ENCODE measurements at places on chromosomes 3 and 15.

- no peak for DNase-seq
Observed at GRCh38 chr3:127953091-127954035, 38.3 kb downstream of the KBTBD12 start.

DNA sequence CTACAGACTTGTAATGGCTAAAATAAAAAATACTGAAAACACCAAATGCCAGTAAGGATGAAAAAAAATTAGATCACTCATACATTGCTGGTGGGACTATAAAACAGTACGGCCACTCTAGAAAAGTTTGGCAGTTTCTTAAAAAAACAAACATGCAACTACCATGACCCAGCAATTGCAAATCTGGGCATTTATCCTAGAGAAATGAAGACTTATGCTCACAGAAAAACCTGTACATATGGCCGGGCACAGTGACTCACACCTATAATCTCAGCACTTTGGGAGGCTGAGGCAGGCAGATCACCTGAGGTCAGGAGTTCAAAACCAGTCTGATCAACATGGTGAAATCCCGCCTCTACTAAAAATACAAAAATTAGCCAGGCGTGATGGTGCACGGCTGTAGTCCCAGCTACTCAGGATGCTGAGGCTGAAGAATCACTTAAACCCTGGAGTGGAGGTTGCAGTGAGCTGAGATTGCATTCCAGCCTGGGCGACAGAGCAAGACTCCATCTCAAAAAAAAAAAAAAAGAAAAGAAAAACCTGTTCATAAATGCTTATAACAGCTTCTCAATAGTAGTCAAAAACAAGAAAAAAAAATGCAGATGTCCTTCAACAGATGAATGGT is 5.6 kb downstream of the TP53BP1 start:
- no peak for DNase-seq

DNA sequence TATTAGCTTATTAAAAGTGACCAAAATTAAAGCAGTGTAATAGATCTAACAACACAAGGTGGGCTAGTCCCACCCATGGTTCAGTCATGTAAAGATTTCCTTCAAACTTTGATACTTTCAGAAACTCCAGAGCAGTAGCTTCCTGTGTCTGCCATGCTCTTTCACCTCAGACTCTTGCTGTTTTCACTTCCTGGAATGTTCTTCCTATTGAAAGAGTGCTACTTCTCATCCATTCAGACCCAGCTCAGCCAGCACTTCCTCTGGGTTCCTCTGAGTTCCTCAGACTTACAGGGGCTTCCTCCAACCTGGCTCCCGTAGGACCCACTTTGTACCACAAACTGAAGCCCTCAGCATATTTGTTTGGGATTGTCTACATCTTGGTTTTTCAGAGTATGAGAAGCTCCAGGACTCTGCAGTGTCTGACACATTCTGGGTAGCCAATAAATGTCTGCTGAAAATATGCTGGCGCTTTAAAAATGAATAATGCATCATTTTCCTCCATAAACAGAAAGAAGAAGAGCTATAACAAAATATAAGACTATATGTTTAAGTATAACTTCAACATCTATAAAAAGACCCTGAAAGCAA is 18.0 kb downstream of the NCEH1 start:
- DNase-seq: no peak

DNA sequence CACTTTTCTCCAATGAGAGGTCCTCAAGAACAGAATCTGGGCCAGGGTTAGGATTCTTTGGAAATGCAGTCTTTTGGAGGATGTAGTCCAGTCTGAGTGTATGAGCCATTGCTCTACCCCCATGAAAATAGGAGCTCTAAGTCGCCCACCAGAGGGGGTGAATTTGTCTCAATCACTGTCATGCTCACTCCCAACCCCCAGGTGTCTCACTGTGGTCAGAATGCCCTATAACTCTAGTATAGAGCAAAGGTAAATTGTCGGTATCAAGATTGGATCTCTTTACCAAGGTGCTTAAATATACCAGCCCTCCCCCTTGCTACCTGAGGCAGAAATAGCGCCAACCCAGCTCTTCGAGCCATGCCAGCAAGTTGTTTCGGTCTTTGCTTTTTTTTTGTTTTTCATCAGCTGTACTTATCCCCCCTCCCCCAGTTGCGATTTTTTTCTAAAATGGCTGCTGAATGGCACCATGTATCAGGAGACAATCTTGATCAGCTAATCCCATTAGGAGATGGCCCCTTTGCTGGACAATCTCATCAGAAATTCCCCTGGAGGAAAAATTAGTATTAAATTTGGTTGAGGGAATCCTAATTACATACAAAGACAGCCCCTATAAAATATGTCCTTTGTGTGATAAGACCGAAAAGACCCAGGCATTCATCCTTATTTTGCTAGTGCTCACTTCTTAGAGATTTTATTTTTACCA is 130.7 kb downstream of the EBLN2 start:
- DNase-seq: no peak

GRCh38 chr15:98169551-98169950 is 209.0 kb downstream of the ARRDC4 start:
- peak; percentile 56 for DNase-seq

DNA sequence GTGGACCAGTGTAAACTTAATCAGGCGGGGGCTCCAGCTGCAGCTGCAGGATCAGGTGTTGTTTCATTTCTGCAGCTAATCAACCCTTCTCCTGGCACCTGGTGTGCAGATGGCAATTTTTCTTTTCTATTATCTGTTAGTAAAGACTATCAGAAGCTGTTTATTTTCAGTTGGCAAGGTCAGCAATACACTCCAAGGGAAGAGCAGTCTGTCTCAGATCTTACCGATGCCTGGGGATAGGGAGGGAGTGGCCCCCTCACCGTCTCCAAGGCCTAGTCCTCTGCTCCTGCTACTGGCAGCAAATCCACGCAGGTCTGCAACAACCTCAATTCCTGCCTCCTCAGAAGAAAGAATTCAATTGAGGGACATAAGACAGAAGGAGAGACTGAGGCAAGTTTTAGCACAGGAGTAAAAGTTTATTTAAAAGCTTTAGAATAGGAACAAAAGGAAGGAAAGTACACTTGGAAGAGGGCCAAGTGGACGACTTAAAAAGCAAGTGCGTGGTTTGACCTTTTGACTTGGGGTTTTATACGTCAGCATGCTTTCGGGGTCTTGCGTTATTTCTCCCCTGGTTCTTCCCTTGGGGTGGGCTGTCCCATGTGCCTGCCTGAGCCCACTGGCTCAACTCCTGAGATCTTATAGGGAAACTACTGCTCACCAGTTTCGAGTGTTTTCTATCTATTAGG is 9.2 kb downstream of the CCRL2 start:
- DNase-seq: no peak

- DNase-seq: no peak
Observed at GRCh38 chr3:69032142-69032541, 18.7 kb upstream of the EOGT start.

DNA sequence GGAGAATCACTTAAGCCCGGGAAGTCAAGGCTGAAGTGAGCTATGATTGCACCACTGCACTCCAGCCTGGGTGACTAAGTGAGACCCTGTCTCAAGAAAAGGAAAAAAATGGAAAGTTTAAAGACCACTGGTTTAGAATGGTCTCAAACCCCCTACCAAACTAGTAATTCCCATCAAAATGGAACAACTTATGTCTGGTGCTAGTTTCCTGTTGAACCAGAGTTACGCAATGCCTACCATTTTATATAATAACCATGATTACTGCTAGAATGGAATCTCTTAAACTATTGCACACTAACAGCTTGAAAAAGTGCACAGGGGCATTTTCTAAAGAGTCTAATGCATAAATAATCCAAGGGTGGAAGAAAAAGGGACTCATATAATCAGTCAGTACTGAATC is 43.6 kb downstream of the DMXL2 start:
- DNase-seq: no peak

DNA sequence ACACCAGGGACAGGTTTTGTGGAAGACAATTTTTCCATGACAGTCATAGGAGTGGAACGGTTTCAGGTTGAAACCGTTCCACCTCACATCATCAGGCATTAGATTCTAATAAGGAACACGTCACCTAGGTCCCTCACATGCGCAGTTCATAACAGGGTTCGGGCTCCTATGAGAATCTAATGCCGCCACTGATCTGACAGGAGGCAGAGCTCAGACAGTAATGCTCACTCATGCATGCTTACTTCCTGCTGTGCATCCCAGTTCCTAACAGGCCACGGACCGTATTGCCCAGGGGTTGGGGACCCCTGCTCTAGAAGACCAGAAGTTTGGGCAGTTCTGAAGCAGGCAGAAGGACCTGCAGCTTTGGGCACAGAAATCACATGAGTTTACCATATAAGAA is 61.5 kb downstream of the MYO1E start:
- no peak for DNase-seq

- DNase-seq: no peak
Observed at GRCh38 chr15:91589360-91589759, 264.1 kb upstream of the SLCO3A1 start.

GRCh38 chr15:90358124-90359033 is 6.3 kb downstream of the ZNF774 start:
- DNase-seq: no peak

- DNase-seq: no peak
Observed at GRCh38 chr3:187717572-187717971, 15.2 kb upstream of the RTP2 start.

GRCh38 chr15:42011074-42011473 is 9.8 kb downstream of the PLA2G4E start:
- no peak for DNase-seq

- DNase-seq: no peak
Observed at GRCh38 chr3:156483426-156483825, 71.5 kb downstream of the SSR3 start.

- DNase-seq: no peak
Observed at GRCh38 chr3:55801068-55801467, 314.0 kb upstream of the WNT5A start.

- no peak for DNase-seq
Observed at GRCh38 chr3:28234454-28234853, 7.0 kb upstream of the CMC1 start.

- DNase-seq: no peak
Observed at GRCh38 chr3:146163584-146163983, 2.6 kb upstream of the PLOD2 start.

DNA sequence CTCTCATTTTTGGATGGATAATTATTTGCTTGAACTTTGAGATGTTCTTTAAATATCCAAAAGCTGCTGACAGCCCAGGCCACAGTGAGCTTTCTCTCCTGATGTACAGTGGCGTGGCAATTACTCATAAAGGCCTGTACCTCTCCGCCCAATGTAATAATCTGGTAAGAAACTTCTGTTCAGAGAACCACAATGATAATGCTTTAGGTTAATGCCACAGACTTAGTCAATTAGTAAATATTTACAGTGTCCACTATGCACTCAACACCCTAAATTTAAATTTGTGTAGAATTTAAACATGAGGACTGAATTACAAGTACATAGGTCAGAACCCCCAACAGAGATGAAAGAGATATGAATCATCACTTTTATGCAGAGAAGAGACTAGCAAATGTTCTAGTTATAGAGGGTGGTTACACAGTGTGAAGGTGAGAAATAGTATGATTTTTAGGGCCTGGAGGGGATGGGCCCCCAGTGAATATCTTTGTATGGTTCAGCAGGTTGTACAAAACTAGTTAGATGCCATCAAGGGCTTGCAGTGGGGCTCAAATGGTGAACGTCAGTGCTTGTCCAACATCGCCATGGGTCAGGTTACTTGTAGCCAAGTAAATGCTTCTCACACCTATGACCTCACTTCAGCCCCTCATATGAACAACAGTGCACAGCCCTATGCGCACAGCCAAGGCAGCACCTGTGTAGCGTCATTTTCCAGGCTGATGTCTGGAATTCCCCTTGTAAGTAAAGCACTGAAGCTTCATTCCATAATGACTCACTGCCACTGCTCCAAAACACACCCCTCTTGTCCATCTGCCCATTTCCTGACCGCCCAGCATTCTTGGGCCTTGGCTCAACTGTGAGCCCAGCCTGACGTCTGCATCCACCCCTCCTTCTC is 13.3 kb downstream of the ABHD2 start:
- no peak for DNase-seq
